SIG-M5 (cell line): ENCODE measurements at places on chromosomes 16 and 17.

- no peak for DNase-seq
These were observed 2.6 kb upstream of the TSPOAP1 start for GRCh38 chr17:58330997-58331814.

GRCh38 chr17:57544834-57545463 is 200.2 kb downstream of the CCDC182 start:
- no peak for DNase-seq

DNA sequence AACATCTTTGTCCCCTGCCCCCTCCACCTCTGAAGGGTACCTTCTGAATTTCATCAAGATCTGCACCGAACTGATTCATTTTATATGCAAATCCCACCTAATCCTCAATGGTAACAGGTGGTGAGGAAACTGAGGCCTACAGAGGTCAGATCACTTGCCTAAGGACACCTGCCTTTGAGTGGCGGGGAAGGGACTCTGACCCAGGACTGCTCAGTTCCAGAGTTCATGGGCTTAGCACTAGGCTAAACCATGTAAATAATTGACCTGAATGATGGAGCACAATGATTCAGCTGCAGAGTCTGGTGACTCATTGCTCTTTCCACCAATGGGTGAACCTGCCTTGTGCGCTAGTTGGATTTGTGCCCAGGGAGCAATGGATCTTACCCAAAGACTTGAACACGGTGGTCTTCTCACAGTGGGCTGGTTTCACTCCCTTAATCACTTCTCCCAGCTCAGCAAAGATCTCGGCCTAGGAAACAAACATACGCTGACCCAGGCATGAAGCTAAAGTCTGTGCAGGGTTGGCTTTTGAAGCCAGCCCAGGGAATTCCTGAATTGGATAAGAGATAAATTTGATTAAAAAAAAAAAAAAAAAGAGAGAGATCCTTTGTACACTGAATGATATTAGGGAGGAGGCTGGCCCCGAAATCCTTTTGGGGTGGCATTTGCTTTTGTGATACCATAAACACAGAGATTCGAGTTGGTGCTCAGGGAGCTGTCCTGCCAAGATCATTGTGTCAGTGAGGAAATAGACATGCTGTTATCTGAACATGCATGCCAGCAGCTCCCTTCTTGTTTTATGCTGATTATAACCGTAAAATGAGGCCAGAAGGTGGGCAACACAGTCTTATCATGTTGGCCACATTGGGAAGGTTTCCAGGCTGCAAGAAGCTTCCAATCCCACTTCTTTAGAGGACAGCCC is 17.0 kb downstream of the CRYM start:
- DNase-seq = no peak

DNA sequence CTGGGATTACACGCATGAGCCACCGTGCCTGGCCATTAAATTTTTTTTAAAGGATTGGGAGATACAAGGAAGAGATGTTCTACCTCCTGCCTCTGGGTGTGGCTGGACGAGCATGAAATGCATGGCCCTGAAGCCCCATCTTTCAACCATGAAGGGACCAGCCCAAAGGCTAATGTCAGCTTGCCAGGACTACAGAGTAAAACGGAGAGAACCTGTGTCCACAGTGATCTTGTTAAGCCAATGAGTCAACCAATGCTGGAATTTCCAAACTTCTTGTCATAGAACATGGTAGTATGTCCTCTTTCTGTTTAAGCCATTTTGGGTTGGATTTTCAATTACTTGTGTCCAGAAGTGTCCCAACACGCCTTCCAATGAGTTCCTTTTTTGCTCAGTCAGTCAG is 71.3 kb downstream of the RTN4RL1 start:
- no peak for DNase-seq

GRCh38 chr17:50096092-50096491 is 941 bp downstream of the PDK2 start:
- no peak for DNase-seq
